ENCODE measurements at places on chromosomes 6 and 20.

- DNase-seq, result no peak
Measured at GRCh38 chr6:34819571-34820480, 27.9 kb downstream of the BLTP3A start.

DNA sequence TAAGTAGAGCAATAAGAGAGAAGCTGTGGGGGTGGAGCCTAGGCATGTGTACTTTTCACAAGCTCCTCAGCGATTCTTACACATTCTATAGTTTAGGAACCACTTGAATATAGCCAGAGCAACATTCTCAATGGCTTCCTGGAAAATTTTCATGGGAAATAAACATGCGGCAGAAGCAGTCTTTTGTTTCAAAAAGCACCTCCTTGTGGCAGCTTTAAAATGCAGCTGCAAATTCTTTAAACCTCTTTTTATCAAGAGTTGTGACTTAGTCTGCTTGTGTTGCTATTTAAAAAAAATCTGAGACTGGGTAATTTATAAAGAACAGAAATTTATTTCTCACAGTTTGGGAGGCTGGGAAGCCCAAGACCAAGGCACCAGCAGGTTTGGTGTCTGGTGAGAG, 23.8 kb downstream of the NKX2-2 start:
- DNase-seq, result no peak

DNA sequence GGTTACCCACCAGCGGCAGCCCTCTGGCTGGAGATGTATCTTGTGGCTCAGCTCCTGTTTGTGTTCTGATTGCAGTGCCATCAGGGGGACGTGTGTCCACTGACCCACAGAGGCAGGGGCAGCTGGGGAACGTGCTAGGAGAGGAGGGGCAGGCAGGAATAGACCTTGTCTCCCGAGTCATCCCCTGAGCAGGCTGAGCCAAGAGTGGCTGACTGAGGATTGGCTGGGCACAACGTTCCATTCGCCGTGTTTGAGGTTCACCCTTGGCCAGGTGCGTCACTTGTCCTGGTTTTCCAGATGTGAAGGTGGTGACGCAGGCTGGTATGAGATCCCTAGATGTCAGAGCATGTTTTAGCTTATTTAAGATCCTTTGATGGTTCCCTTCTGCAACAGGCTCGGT, 57.7 kb downstream of the ADNP start:
- DNase-seq, result no peak

DNA sequence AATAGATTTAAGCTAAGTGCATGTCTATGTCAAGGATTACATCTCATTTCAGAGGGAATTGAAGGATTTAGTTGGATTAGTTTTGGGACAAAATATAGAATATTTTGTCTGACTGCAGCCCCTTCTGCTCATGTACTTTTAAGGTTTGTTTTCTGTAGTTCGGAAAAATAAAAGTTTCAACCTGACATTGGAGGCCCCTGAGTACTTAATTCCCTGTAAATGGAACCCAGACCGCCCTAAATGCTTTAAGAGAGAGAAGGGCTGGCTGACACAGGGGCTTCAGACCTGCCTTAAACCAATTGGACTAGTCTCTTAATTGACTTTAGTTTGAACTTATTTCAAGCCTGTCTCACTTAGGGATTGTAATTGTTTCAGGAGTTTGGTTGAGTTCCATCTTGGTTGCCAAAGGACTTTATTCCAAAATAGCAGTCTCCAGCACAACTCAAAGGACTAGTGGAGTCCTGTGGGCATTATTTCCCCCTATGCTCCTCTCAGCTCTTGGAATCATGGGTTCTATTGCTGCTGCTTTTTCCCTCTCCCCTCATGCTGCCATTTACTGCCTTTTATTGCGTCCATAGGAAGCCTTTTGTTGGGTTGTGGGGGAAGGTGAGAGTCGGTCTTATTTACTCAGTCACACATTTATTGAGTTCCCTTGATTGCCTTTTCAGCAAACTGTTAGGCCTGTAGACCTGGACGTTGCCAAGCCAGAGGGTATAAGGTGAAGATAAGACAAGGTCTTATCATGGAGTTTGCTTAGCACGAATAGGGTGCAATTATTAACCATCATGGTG, 14.5 kb downstream of the BRD2 start:
- no peak for DNase-seq

- no peak for DNase-seq
Measured at GRCh38 chr6:166747644-166748595, 120.9 kb upstream of the RPS6KA2 start.

- no peak for DNase-seq
Measured at GRCh38 chr20:32524829-32525501, 60.2 kb downstream of the NOL4L start.

- no peak for DNase-seq
Measured at GRCh38 chr6:44388135-44388487, 605 bp downstream of the CDC5L start.

GRCh38 chr6:4903751-4904370, 100.0 kb downstream of the RPP40 start:
- DNase-seq, result no peak

- DNase-seq, result no peak
Measured at GRCh38 chr6:16388488-16388887, 150.1 kb downstream of the GMPR start.

GRCh38 chr20:50340541-50340940, 149.9 kb downstream of the CEBPB start:
- DNase-seq, result no peak

GRCh38 chr6:28347119-28347518, 2.6 kb upstream of the ZKSCAN3 start:
- no peak for DNase-seq

- no peak for DNase-seq
Measured at GRCh38 chr6:33320315-33321181, 3.0 kb upstream of the ZBTB22 start.

DNA sequence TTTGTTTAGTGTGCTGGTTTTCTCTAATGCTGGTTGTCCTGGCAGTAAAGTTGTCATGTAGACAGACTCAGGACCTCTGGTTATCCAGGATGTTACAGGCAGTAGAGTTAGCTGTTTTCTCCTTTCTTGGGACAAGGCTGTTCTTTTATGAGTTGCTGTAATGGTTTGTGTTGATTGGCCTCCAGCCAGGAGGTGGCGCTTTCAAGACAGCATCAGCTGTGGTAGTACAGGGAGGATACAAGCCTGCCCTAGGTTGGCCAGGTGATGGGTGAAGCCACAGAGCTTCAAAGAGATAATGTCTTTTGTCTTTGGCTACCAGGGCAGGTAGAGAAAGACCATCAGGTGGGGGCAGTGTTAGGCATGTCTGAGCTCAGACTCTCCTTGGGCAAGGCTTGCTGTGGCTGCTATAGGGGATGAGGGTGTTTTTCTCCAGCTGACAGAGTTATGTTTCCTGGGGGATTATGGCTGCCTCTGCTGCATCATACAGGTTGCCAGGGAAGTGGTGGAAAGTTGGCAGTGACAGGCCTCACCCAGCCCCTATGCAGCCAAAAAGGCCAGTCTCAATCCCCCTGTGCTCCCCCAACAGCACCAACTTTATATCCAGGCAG, 127.2 kb upstream of the TAB2 start:
- no peak for DNase-seq

GRCh38 chr6:11368760-11369159, 136.3 kb upstream of the NEDD9 start:
- no peak for DNase-seq

DNA sequence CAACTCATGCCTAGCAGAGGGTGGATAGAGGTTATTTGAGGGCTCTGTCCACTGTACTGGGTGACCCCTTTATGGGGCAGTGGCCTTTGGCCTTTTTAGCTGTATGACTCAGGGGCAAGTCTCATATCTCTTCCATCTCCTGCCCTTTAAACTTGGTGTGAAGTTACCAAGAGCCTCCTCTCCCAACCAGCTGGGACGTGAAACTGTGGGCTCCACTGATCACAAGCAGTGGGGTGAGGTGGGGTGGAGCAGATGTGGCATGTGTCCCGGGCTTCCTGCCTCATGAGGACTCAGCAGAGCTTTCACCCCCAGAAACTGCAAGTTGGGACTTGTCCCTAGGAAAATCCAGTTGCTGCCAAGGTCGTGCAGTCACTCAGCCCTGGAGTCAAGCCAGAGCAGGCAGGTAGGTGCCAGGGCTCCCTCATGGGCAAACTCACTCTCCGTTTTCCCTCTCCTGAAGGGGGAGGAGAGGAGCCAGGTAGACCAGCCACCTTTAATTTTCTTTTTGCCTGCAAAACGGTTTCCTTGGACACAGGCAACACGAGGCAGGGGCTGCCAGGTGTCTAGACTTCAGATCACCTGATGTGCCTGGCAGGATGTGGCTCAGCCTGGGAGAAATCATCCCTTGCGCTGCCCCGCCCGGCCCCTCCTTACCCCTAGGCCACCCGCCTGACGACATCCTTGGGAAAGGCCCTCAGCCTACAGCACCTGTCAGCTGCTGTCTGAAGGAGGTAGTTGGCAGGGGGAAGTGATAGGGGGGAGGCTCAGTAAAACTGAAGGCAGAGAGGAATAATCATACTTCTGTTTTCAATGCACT, 4.0 kb downstream of the CDKN1A start:
- DNase-seq, result no peak

DNA sequence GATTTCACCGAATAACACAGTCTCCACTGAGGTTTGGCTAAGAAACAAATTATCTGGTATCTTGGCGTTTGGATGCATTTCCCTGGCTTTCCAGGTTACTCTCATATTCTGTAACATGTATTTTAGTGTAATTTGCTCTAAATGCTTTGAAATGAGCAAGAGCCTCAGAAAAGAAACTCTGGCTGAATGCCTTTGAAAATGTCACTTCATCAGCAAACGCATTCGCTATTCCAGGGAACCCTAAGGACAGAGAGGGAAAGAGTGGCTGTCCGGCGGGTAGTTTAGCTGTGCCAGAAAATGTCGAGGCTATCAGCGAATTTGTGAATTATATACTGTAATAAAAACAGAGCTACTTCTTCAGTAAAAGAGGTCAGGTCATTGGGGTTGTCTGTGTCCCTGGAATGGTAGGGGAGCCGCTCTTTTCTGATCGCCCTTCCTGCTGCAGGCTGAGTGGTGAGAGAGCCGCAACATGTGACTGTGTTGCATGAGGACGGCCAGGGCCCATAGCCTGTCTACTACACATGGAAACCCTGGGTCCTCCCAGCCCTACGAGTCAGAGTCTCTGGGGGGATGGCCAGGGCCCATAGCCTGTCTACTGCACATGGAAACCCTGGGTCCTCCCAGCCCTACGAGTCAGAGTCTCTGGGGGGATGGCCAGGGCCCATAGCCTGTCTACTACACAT, 57.3 kb downstream of the SMOC2 start:
- no peak for DNase-seq

GRCh38 chr6:166364456-166364855, 18.3 kb downstream of the MPC1 start:
- no peak for DNase-seq

All from right renal cortex interstitium (tissue), 3 donors.